ENCODE measurements at places on chromosomes 11 and 22.

- no peak for DNase-seq
These were observed 55.0 kb upstream of the GLYAT start for GRCh38 chr11:58786693-58787092.

GRCh38 chr11:5690736-5691135, 1.1 kb downstream of the TRIM22 start:
- no peak for DNase-seq

DNA sequence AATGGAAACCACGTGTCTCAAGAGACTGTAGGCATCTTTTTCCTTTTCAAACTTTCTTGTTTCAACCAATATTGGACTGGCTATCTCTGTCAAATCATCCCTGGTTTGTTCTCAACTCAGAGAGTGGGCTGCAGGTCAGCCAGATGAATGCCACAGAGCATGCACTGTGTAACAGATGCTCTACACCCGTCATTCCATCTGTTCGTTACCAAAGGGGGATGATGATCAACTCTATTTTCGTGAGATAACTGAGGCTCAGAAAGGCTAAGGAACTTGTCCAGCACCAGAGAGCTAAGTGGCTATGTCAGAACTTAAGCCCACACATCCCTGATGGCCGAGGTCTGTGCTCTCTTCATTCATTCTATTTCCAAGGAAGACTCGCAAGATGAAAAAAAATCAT, 42.1 kb downstream of the SLC1A2 start:
- no peak for DNase-seq

- no peak for DNase-seq
These were observed 614.5 kb downstream of the ETS1 start for GRCh38 chr11:127972816-127973215.

DNA sequence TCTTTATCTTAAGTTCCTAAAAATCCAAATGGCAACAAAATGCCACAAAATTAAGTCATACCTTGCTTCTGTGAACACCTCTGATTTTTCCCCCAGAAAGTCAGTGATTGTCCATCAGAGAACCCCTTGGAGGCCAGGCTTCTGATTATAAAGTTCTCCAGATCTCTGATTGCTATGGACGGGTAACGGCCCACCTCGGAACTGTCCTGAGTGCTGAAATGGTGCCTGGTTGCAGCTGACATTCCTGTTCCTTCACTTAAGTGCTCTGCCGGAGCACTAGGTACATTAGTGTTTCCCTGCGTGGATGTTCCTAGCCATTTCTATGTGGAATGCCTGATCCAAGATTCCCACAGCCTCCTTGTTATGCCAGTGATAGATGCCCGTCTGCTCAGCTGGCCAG, 85.0 kb downstream of the CHST1 start:
- no peak for DNase-seq

DNA sequence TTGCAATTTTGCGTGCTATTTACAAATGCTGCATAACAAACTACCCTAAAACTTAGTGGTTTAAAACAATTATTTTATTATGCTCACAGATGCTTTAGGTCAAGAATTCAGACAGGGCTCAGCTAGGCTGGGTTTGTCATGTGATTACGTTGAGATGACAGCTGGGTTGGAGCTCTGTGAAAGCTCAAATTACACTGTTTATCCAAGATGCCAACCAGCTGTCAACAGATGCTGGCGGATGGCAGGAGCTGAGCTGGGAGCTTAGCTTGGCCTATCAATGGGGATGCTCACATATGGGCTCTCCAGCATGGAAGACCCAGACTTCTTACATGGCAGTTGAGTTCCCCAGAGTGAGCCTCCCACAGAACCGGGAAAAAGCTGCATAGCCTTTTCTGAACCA, 62.7 kb downstream of the STK33 start:
- no peak for DNase-seq

DNA sequence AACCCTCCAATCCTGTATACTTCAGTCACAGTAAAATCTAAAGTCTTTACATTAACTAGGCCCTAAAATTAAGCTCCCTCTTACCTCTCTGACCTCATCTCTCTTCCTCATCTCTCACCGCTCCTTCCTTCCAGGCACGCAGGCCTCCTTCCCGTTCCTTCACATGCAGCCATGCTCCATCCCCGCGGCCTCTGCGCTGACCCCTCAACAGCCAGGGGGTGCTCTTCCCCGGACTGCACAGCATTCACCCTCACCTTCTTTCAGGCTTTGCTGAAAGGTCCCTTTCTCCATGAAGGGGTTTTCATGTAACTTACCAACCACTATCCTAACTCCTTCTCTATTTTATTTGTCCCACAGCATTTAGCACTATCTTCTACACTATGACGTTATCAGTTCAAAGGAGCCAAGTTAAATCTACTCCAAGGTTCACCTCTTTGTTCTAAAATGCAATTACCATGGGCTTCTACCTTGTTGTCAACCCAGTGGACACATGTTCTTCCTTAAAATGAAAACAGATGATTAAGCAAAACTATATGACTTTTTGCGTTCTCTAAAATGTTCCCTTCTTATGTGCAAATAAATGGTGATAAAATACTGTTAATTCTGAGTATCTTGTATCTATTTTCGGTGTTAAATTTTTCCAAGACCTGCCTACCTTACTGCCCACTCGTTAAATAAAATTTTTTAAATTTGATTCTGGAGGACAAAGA, 57.8 kb upstream of the APOA1 start:
- no peak for DNase-seq
